ENCODE measurements at places on chromosomes 3 and 15.

DNA sequence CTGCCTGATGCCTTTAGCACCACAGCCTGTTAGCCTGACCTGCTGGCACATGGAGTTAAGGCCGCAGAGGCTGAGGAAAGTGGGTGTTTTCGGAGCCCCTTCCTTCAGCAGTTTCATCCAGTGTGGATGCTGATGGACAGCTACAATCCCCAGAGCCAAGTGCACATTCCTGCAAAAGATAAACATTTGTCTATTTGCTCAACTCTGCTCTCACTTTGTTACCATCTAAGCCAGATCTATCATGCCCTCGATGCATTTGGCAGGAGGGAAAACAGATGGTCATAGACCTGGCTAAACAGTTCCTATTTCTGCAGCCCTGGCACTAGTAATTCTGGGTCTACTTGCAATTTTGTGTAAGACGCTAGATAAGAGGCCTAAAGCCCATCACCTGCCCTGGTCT is 312.9 kb upstream of the RASGRP1 start:
- no peak for DNase-seq

DNA sequence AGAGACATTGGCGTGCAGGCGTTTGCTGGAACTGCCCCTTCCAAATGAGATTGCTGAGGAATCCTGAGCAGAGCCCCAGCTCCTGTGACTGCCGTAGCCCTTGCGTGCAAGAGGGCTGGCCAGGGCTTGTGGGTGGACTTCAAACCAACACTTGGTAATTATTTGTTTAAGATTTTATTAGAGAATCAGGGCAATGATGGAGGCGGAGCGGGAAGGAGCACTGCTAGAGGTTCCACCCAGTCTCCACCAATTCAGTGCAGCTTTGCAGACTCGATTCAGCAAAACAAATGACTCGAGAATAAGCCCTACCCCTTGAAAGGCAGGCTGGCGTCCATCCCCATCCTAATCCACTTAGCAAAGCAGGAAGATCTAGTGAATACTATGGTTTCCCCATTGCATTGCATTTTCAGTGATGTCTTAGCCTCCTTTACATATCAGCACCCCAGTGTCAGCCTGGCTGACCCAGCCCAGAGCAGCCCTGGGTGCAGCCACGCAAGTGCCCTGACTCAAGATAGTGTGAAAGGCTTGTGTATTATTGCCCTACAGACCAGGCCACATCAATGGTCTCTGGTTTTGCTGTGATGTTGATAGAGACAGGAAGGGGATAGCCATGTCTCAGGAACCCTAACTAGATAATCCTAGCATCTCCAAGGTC is 26.0 kb downstream of the GLDN start:
- no peak for DNase-seq

- DNase-seq = peak; percentile 5
These were observed 16.9 kb upstream of the SCAMP5 start for GRCh38 chr15:74978503-74978902.

DNA sequence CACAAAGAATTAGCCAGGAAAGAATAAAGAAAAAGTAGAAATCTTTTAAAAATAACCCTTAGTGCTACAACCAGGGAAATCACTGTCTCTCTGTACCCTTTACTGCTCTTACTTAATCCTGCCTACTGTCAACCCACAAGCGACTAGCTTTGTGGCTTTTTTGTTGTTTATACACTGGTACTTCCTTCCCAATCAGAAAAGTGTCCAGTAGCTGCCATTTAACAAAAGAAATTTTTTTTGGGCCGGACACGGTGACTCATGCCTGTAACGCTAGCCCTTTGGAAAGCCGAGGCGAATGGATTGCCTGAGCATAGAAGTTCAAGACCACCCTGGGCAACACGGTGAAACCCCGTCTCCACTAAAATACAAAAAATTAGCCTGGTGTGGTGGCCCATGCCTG is 13.8 kb upstream of the FAM219B start:
- DNase-seq = no peak

DNA sequence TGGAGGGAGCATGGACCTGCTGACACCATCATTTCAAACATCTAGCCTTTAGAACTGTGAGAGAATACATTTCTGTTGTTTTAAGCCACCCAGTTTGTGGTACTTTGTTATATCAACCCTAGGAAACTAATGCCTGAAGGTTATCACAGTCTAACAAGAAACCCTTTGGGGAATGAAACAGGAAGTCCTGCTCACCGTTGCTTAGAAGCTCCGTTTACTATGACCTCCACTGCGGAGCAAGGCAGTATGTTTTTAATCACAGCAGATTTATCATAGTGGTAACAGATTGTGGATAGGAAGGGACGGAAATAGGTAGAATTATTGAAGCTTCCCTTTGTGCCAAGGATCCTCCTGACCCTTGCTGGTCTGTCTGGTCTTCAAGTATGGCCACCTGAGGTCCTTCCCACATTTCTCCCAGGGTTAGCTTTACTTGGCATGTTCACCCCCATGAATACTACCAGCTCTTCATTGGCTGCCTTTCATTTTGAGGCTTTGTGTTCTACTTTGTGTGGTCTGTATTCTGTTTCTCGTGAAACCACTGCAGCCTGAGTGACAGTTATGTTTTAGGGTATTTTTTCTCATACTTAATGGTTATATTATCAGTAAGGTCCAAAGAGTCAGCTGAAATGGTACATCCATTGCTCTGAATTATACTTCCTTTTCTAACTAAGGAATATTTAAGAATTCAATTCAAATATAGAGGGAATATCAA is 201.6 kb downstream of the CHST2 start:
- DNase-seq = no peak

DNA sequence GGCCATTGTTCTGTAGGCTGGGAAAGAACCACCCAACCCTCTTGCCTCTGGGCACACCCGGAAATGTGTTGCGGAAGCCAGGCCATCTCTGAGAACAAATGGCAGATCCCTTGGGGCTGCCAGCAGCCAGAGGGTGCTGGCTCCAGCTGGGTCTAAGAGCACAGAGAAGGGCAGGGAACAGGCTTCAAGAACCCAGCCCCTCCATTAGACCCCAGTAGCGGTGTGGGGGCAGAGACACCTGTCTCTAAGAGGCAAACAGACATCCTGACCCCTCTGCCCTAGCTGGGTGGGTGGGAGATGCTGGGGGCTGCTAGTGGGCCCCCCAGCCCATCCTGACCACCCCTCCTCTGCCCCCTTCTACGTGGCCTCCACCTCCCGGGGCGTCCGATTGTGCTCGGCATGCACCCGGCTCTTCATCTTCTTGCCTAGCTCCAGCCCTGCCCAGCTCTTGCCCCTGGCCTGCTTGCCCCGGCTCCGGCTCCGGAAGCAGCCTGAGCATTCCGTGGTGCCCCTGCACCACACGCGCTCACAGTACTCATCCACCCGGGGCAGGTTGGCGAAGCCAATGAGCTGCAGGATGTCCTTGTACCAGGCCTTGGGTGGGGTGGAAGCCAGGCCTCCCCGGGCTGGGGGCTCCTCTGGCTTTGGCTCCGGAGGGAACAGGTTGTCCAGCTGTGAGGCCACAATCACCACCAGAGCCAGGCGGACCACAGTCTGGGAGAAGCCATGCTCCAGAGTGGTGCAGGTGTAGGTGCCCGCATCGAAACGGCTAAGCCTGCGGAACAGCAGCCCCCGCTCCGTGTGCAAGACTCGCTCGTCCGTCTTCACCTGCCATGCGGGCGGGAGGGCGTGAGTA is 9.4 kb downstream of the SEMA3G start:
- DNase-seq = no peak

GRCh38 chr3:134928819-134929218 is 133.8 kb downstream of the EPHB1 start:
- DNase-seq = no peak

All from RCC 7860 (cell line).